ENCODE measurements at places on chromosomes 7 and 10. TPM values are rescaled to one million over a fixed set of nuclear protein-coding genes. Genes with fewer than 3 reads are reported as not detected.

GRCh38 chr7:80740778-80741545, 102.5 kb downstream of the CD36 start:
- H3K4me1 ChIP-seq: peaks cover 19% of the 10 kb centered on the region
- no peak for DNase-seq
- H3K27me3 ChIP-seq: no peaks in the 10 kb centered on the region
- H3K4me3 ChIP-seq: no peak overlapping the region
- no peaks in the 10 kb centered on the region for H3K36me3 ChIP-seq
- no peak overlapping the region for H3K27ac ChIP-seq

The SPAG6 gene
- not detected for total RNA-seq

DNA sequence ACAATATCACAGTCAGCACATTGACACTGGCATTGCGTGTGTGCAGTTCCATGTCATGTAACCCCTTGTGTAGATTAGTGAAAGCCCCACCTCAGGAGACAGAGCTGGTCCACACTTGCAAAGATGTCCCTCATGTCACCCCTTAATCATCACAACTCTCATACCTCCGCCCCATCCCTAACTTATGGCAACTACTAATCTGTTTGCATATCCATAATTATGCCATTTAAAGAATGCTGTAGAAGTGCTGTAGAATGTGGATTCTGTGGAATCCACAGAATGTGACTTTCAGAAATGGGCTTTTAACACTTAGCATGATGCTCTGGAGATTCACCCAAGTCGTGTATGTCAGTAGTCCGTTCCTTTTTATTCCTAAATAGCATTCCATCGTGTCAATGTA, 102.8 kb upstream of the VSTM2A start:
- H3K36me3 ChIP-seq: peaks cover 10% of the 10 kb centered on the region
- H3K4me1 ChIP-seq: no peaks in the 10 kb centered on the region
- DNase-seq: no peak
- no peaks in the 10 kb centered on the region for H3K27me3 ChIP-seq
- H3K27ac ChIP-seq: no peak overlapping the region

The PNLIP gene
- total RNA-seq: 1.9 TPM

GRCh38 chr7:50645186-50645585, 80.0 kb upstream of the DDC start:
- peaks cover 15% of the 10 kb centered on the region for H3K36me3 ChIP-seq
- no peak overlapping the region for H3K27ac ChIP-seq
- no peaks in the 10 kb centered on the region for H3K27me3 ChIP-seq
- H3K4me1 ChIP-seq: peaks cover 7% of the 10 kb centered on the region
- H3K4me3 ChIP-seq: no peak overlapping the region

GRCh38 chr7:88291398-88292173, 15.1 kb downstream of the STEAP4 start:
- H3K4me3 ChIP-seq: no peak overlapping the region
- no peak overlapping the region for H3K27ac ChIP-seq
- no peaks in the 10 kb centered on the region for H3K4me1 ChIP-seq
- H3K27me3 ChIP-seq: no peaks in the 10 kb centered on the region
- no peaks in the 10 kb centered on the region for H3K36me3 ChIP-seq

DNA sequence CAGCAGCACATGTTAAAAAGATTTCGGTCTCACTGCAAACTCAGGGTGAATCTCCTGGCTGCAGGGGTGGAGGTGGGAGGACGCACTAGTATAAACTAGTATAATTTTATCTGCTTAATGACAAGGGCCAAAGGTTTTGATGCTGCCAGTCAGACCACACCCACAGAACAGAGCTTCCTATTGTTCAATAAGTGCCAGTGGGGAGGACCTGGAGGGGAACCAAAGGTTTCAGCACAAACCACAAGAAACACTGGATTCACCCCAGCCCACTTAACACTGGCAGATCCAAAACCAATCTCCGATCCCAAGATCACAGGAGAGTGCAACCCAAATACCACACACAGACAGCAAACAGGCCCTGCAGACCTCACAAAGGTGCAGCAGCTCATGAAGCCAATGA, 6.6 kb downstream of the VOPP1 start:
- H3K36me3 ChIP-seq: peaks cover 2% of the 10 kb centered on the region
- peak overlapping the region; percentile 78 for H3K27ac ChIP-seq
- H3K4me3 ChIP-seq: no peak overlapping the region
- H3K4me1 ChIP-seq: peaks cover 85% of the 10 kb centered on the region
- no peaks in the 10 kb centered on the region for H3K27me3 ChIP-seq
- no peak for DNase-seq

The ADCYAP1R1 gene
- total RNA-seq: 8.7 TPM

DNA sequence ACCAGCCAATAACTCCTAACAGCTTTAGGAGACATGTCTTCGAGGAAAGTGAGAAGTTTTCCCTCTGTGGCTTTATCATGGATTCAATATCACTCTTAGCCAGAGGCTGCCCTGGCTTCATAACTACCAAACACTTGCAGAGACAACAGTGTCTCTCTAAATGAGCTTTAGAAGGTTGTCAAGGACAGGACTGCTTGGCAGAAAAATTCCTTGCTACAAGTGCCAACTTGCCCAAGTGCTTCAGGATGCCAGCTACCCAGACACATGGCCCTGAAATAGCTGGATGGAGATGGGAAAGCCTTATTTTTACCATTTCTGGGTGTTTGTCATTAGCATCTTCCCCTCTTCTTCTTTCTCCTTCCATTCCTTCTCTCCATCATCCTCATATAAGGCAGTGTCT, 137.1 kb upstream of the MDFIC start:
- H3K27ac ChIP-seq: no peak overlapping the region
- DNase-seq: no peak
- no peak overlapping the region for H3K4me3 ChIP-seq
- peaks cover 3% of the 10 kb centered on the region for H3K4me1 ChIP-seq

The AKR1C2 gene
- 1.2 TPM for total RNA-seq

DNA sequence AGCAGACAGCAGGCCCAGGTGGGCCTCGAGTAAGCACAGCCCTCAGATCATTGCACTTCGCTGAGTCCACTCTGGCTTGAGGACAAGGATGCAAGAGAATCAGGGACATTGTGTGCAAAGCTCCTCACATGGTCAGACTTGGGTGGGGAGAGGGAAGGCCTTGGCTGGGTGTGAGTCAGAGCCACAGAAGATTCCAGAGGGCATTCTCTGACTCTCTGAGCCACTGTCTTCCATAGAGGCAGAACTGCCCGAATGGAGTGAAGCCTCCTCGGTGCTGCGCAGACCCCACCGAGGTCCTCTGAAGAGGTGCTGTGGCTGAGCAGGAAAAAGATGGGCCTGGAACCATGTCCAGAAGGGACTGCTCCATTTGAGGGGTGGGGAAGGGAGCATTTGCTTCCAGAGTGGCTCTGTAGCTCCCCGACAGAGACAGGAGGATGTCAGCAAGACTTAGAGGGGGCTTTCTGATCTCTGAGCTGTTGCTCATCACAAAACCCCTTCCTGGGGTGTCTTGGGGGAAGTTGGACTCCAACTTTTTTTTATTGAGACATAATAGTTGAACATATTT, 120.8 kb downstream of the PTPN20 start:
- H3K27ac ChIP-seq: no peak overlapping the region
- no peaks in the 10 kb centered on the region for H3K27me3 ChIP-seq
- DNase-seq: no peak
- no peaks in the 10 kb centered on the region for H3K4me1 ChIP-seq
- H3K4me3 ChIP-seq: no peak overlapping the region

The STYXL1 gene
- 27.8 TPM for total RNA-seq

The PIK3CG gene
- total RNA-seq: 0.11 TPM

- peaks cover 4% of the 10 kb centered on the region for H3K4me1 ChIP-seq
- no peak overlapping the region for H3K4me3 ChIP-seq
- no peak for DNase-seq
- no peaks in the 10 kb centered on the region for H3K27me3 ChIP-seq
- H3K36me3 ChIP-seq: no peaks in the 10 kb centered on the region
These were observed 313.3 kb downstream of the ACTR3B start for GRCh38 chr7:153072806-153073205.

GRCh38 chr10:106820579-106820978, 343.9 kb downstream of the SORCS1 start:
- H3K27ac ChIP-seq: no peak overlapping the region
- no peaks in the 10 kb centered on the region for H3K27me3 ChIP-seq
- H3K4me1 ChIP-seq: peaks cover 7% of the 10 kb centered on the region

The MSS51 gene
- 3.1 TPM for total RNA-seq

- H3K27me3 ChIP-seq: no peaks in the 10 kb centered on the region
- DNase-seq: no peak
- peaks cover 48% of the 10 kb centered on the region for H3K4me1 ChIP-seq
- H3K27ac ChIP-seq: no peak overlapping the region
- H3K36me3 ChIP-seq: no peaks in the 10 kb centered on the region
These were observed 17.0 kb downstream of the CDK14 start for GRCh38 chr7:90613088-90613498.

The TLX1 gene
- total RNA-seq: 2.3 TPM

The VSTM4 gene
- total RNA-seq: 0.71 TPM

- H3K4me1 ChIP-seq: peaks cover 25% of the 10 kb centered on the region
- H3K4me3 ChIP-seq: no peak overlapping the region
- no peaks in the 10 kb centered on the region for H3K27me3 ChIP-seq
These were observed 7.7 kb downstream of the ACSM6 start for GRCh38 chr10:95201736-95202135.

DNA sequence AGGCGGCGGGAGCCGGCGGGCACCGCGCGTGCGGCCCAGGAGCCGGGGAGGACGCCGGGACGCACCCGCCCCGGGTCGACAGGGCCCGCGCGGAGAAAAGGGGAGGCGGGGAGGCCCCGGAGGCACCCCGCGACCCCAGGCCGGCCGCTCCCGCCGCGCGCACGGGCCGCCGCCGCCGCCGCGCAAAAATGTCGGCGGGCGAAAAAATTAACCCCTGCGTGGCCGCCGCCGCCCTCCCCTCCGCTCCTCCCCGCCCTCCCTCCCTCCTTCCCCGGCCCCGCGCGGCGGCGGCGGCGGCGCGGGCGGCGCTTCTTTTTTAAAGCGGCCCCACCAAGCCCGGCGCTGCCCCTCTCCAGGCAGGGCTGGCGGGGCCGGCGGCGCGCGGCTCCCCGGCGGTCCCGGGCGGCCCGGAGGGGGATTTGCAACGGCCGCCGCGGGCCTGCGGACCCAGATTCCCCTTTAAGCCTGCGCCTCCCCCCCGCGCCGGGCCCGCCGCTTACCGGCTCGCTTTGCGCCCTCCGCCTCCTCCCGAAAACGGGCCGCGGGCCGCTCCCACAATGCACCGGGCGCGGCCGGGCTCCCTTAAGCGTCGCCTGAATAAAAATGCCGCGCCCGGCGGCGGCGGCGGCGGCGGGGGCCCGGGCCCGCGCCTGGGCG, 465 bp downstream of the SEPHS1 start:
- H3K4me3 ChIP-seq: no peak overlapping the region
- H3K36me3 ChIP-seq: peaks cover 32% of the 10 kb centered on the region
- no peaks in the 10 kb centered on the region for H3K27me3 ChIP-seq
- peak; percentile 74 for DNase-seq
- peaks cover 67% of the 10 kb centered on the region for H3K4me1 ChIP-seq

DNA sequence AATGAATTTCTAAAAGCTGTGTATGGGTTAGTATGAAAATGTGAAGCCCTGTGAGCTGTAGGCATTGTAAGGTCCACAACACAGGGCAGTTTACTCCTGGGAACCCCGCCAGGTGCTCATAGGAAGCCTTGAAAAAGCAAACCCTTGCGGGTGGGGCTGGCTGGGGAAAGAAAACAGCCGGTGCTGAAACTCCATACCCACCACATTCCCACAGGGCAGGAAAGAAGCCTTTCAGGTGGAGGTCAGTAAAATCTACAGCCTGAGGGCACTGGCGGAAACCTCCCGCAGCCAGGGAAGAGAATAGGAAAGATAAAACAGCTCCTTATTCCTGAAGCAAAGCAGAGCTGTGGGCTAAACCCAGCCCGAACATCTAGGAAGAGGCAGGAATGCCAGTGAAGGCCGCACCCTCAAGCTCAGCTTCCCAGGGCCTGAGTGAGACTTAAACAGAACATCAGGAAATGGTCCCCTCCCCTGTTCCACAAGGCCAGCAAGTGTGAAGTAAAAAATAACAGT, 34.7 kb downstream of the PODXL start:
- H3K36me3 ChIP-seq: peaks cover 8% of the 10 kb centered on the region
- peaks cover 87% of the 10 kb centered on the region for H3K4me1 ChIP-seq
- H3K27ac ChIP-seq: peak overlapping the region; percentile 89
- peak overlapping the region; percentile 46 for H3K4me3 ChIP-seq
- peak; percentile 41 for DNase-seq

GRCh38 chr10:91197127-91197526, 23.3 kb upstream of the PCGF5 start:
- no peak overlapping the region for H3K4me3 ChIP-seq
- DNase-seq: no peak
- H3K36me3 ChIP-seq: no peaks in the 10 kb centered on the region

DNA sequence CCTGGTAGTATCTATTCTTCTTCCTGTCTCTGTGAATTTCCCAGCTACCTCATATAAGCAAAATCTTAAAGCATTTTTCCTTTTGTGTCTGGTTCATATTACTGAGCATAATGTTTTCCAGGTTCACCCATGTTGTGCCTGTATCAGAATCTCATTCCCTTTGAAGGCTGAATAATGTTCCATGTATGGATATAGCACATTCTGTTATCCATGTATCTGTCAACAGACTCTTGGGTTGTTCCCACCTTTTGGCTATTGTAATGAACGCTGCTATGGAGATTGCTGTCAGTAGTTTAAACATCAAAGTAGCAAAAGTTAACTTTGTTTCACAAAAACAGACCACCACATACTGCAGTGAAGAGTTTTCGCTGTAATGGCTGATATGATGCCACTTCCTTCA, 99.9 kb downstream of the NSUN6 start:
- DNase-seq: no peak
- no peaks in the 10 kb centered on the region for H3K4me1 ChIP-seq
- H3K4me3 ChIP-seq: no peak overlapping the region

DNA sequence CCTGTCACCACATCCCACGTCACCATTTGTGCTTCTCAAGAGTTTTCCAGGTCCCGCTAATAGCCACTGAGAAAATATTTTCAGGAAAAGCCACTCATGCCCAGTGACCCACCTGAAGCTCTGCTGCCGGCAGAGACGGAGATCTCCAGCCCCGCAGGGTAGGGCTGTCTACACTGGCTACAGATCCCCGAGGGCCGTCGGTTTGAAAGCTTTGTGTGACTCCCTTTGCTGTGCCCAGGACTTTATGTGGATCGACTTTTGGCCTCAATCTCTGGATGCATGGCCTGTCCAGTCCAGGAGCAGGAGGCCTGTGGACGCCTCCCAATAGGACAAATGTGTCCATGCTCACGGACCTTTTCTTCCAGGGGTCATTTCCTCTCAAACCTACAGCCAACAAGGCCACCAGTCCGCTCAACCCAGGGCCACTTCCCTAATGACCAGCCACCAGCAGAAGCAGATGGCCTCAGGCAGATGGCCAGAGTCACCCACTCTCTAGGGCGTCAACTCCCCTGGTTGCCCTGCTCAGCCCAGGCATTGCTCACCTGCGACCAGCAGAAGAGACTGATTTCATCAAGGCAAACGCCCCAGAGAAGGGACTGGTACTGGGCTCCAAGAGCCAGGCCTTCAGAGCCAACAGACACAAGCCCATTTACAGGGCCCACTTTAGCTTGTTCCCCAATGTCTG, 76.4 kb downstream of the OAT start:
- H3K36me3 ChIP-seq: no peaks in the 10 kb centered on the region
- H3K27me3 ChIP-seq: no peaks in the 10 kb centered on the region
- no peak overlapping the region for H3K4me3 ChIP-seq
- H3K27ac ChIP-seq: no peak overlapping the region

DNA sequence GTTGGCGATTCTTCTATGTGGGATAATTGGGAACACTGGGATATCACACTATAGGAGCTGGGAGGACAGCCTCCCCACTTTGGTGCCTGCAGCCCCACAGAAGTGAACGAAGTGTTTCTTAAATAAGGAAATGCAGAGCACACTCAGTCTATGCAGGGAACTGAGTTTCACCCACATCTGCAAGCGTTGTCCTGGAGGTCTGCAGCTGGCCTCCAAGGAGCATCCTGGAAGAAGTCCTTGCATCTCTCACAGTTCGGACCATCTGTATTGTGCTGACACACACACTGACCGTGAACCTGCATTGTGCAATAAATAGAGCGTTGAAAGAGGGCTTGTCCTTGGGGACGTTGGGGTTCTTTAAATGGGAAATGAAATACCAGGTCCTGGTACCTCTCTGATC, 25.8 kb downstream of the LAMB4 start:
- no peaks in the 10 kb centered on the region for H3K36me3 ChIP-seq
- no peaks in the 10 kb centered on the region for H3K4me1 ChIP-seq
- H3K27me3 ChIP-seq: no peaks in the 10 kb centered on the region
